Cortex of kidney (tissue), 1 donor: ENCODE measurements at places on chromosomes 13 and 19.

- DNase-seq, result no peak
Measured at GRCh38 chr13:97976610-97977521, 23.4 kb downstream of the IPO5 start.

DNA sequence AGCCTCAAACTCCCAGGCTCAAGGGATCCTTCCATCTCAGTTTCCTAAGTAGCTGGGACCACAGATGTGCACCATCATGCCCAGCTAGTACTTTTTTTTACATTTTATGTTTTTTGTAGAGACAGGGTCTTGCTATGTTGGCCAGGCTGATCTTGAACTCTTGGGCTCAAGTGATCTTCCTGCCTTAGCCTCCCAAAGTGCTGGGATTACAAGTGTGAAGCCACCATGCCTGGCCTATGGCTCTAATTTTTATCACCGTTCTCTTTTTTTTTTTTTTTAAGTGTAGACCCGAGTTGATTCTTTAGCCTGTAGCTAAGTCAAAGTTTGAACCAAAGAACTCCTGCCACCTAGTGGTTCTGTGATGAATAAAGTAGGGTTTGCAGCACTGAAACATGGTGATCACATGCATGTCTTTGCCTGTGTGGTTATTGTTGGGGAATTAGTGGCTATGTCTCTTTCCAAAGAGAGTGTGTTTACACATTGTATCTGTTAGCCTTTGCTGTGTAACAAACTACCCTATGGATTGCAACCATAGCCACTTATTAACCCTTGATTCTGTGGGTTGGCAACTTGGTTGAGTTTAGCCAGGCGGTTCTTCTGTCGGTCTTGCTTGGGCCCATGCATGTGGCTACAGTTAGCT, 11.6 kb downstream of the NFILZ start:
- no peak for DNase-seq

- DNase-seq, result no peak
Measured at GRCh38 chr19:44818466-44819031, 9.6 kb downstream of the BCAM start.

DNA sequence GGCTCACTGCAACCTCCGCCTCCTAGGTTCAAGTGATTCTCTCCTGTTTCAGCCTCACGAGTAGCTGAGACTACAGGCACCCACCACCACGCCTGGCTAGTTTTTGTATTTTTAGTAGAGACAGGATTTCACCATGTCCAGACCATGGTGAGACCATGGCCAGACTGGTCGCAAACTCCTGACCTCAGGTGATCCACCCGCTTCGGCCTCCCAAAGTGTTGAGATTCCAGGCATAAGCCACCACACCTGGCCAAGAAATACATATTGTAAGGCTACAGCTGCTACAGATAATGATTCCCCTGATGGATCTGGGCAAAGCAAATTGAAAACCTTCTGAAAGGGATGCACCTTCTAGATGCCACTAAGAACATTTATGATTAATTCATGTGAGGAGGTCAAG, 17.8 kb downstream of the PLPP2 start:
- DNase-seq, result no peak

- no peak for DNase-seq
Measured at GRCh38 chr13:20185366-20186056, 7.2 kb downstream of the GJB2 start.

- no peak for DNase-seq
Measured at GRCh38 chr13:103395139-103395538, 328.9 kb upstream of the SLC10A2 start.

DNA sequence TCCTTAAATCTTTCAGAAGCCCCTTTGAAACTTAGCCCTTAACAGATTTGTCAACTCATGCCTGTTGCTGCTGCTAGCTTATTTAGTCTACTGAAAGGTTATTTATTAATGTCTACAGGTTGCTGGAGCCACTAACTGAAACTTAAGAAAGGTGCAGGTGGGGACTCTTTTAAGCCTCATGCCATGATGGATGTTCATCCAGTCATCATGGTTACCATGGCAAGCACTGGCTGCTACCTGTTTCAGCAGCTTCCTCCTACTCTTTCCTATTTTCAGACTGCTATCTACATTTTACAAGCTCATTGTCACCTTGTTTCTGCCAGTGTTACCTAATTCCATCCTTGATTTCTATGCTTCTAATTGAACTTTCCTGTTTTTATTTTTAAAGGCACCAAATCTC, 27.1 kb downstream of the DGKH start:
- no peak for DNase-seq

DNA sequence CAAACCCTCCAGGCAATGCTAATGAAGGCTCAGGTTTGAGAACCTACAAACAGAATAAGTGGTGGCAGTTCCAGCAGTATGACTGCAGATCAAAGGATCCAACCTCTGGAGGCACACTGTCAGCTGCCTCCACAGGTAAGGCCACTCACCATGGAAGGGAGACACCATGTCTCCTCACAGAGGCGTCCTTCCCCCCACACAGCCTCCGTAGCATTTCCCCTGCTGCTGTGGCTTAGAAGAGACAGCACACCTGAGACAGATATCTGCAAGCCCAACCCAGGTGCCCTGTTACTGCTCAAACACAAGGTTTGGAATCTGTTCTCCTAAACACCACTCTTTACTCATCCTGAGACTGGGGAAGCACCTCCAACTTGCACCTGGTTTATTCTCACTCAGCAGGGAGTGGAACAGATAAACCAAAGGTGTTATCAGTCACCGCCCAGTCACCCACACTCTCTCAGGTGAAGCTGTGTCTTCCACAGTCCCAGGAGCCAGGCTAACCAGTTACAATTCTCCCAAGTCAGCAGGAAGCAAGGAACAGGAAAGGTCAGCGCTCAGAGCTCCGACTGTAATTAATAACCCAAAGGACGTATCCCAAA, 311.2 kb downstream of the FOXO1 start:
- no peak for DNase-seq

DNA sequence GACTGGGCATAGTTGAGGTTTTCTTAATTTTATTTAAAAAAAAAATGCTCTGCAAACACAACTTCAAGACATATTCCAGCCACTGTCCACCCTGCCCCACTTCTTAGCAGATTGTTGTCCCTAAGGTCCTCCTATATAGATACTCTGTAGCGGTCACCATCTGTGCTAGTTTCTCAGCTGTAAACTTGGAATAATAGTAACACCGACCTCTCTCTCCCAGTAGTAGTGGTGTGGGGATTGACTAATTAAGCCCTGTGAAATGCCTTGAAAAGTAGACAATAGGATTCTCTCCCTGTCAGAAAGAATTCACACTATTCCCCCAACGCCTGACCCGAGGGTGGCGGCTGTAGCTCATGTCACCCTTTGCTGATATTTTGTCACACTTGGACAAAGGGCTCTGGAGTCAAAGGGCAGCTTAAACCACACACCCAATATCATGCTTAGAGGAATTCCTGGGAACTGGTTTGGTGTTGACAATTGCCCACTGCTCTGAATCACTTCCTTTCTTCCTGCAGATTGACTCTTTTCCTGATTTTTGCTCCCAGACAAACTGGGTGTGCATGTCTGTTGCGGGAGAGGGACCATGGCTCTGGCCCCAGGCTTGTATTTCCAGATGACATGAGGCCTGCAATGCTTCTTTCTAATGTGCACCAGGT, 9.2 kb upstream of the SERP2 start:
- DNase-seq, result no peak

DNA sequence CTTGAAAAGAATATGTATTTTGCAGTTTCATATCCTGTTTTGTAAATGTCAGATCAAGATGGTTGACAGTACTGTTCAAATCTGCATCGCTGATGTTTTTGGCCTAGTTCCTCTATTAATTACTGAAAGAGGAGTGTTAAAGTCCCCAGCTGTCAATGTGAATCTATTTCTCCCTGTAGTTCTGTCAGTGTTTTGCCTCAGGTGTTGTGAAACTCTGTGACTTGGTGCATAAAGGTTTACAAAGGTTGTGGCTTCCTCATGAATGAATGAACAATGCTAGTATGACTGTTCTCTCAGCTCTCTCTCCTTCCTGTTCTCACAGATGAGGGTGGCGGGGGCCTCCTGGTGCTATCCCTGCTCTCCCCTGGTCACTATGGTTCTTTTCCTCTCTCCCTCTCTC, 142.4 kb downstream of the MYCBP2 start:
- DNase-seq, result no peak

- DNase-seq, result no peak
Measured at GRCh38 chr19:41619018-41619556, 7.8 kb downstream of the CEACAM4 start.

DNA sequence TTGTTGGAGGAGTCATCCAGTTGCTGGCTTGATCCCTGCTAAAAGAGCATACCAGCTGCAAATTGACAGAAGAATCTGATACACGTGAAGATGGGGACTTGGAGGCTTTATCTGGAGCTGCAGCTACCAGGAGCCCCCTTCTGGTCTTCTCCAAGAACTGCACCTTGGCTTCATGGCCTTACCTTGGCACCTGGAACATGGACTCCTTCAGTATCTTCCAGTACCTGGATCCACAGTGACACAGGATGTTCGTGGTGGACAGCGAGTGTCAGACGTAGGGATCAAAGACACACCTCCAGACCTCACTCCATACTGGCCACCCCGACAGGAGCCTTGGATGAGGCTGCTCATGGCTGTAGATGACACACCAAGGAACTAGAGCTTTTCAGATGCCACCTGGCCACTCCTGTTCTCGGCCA, 9.9 kb upstream of the ACSBG2 start:
- DNase-seq, result no peak

GRCh38 chr13:75437582-75438318, 44.2 kb downstream of the TBC1D4 start:
- DNase-seq, result no peak
